ENCODE measurements at places on chromosomes 7 and 10.
A peak's percentile ranks its signal among the peaks of the same experiment; 100 is the strongest.

DNA sequence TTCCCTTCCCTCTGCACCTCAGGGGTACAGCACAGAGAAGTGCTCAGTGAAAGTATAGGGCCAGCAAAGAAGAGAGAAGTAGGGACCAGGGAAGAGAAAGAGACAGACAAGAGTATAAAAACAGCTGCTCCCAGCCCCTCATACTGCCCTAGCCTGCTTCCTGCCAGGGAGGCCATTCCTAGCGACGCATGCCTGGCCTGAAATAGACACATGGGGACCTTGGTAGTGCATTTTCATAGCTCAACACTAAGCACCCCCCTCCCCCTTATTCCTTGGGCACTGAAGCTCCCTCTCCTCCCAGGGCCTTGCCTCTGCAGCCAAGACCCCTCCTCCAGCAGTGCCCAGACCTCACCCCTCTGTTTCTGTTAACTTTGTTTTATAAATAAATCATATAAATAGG is 64.7 kb downstream of the ZMIZ1 start:
- peaks cover 92% of the 10 kb centered on the region for H3K4me1 ChIP-seq
- peak overlapping the region; percentile 30 for H3K27ac ChIP-seq
- H3K4me3 ChIP-seq = no peak overlapping the region
- no peak for DNase-seq
- no peaks in the 10 kb centered on the region for H3K27me3 ChIP-seq

- no peaks in the 10 kb centered on the region for H3K27me3 ChIP-seq
- no peak overlapping the region for H3K4me3 ChIP-seq
- no peak overlapping the region for H3K27ac ChIP-seq
- peaks cover 39% of the 10 kb centered on the region for H3K4me1 ChIP-seq
These were observed 159.6 kb downstream of the PARD3 start for GRCh38 chr10:34655286-34656170.

DNA sequence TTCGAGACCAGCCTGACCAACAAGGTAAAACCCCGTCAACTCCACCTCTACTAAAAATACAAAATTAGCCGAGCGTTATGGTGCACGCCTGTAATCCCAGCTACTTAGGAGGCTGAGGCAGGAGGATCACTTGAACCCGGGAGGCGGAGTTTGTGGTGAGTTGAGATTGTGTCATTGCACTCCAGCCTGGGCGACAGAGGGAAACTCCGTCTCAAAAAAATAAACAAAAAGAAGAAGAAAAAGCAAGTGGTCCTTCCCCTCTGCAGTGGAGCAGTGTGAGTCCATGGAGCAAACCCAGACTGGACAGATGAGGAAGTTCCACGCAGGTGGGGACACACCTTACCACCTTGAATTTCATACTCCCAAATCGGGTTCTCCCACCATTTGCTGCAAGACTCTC is 13.1 kb upstream of the SERPINE1 start:
- DNase-seq = no peak
- peaks cover 8% of the 10 kb centered on the region for H3K4me1 ChIP-seq
- no peaks in the 10 kb centered on the region for H3K27me3 ChIP-seq
- H3K27ac ChIP-seq = peak overlapping the region; percentile 6
- no peak overlapping the region for H3K4me3 ChIP-seq

DNA sequence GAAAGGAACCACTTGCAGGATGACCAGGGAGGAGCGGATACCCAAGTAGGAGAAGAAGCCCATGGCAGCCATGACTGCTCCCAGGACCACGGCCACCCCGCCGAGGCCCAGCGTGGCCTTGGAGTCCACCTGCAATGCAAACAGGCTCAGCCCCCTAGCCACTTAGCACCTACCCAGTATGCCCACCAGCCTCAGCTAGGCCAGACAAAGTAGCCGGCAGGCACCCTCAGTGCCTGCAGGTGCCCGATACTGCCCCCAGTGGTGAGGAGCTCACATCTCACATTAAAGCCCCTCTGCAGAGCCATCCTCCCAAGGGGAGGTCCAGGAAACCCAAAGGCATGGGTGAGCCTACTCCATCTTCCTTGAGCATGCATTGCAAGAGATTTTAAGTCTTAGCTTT is 6.6 kb downstream of the NPC1L1 start:
- no peaks in the 10 kb centered on the region for H3K36me3 ChIP-seq
- no peak overlapping the region for H3K27ac ChIP-seq
- H3K27me3 ChIP-seq = no peaks in the 10 kb centered on the region
- no peak overlapping the region for H3K4me3 ChIP-seq

DNA sequence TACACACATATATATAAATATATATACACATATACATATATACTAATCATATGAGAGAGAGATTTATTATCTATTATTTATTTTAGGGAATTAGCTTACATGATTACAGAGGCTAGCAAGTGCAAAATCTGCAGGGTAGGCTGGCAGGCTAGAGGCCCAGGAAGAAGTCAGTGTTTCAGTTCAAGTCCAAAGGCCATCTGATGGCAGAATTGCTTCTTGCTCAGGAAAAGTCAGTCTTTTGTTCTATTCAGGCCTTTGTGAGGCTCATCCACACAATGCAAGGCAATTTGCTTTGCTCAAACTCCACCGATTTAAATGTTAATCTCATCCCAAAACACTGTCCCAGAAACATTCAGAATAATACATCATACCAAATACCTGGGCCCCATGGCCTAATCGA is 2.6 kb upstream of the C10orf120 start:
- no peaks in the 10 kb centered on the region for H3K36me3 ChIP-seq
- no peak overlapping the region for H3K4me3 ChIP-seq
- no peaks in the 10 kb centered on the region for H3K4me1 ChIP-seq
- no peak overlapping the region for H3K27ac ChIP-seq
- H3K27me3 ChIP-seq = no peaks in the 10 kb centered on the region

GRCh38 chr10:6069081-6069931 is 7.1 kb upstream of the IL2RA start:
- H3K27ac ChIP-seq = no peak overlapping the region
- no peak for DNase-seq
- H3K4me1 ChIP-seq = no peaks in the 10 kb centered on the region
- no peak overlapping the region for H3K4me3 ChIP-seq

- no peaks in the 10 kb centered on the region for H3K36me3 ChIP-seq
- no peaks in the 10 kb centered on the region for H3K27me3 ChIP-seq
- H3K27ac ChIP-seq = no peak overlapping the region
- no peak overlapping the region for H3K4me3 ChIP-seq
- DNase-seq = no peak
These were observed 59.3 kb downstream of the BMPER start for GRCh38 chr7:33964417-33965182.

DNA sequence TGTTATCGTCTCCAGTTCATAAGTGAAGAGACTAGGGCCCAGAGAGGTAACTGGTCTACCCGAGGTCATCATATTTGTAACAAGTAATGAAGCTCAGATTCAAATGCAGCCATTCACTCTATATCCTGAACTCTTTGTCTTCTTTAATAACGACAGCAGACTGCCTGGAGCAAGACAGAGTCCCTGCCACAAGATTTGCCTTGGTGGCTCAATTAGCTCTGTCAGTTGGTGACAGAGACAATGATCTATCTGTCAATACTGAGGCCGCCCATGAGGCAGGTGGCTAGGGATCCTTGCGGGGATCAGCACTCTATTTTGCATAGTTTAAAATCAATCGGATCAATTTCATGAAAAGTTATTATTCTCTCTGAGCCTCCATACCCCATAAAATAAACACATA is 43.9 kb downstream of the SH3PXD2A start:
- no peak for DNase-seq
- no peaks in the 10 kb centered on the region for H3K36me3 ChIP-seq
- no peaks in the 10 kb centered on the region for H3K27me3 ChIP-seq
- H3K27ac ChIP-seq = no peak overlapping the region

DNA sequence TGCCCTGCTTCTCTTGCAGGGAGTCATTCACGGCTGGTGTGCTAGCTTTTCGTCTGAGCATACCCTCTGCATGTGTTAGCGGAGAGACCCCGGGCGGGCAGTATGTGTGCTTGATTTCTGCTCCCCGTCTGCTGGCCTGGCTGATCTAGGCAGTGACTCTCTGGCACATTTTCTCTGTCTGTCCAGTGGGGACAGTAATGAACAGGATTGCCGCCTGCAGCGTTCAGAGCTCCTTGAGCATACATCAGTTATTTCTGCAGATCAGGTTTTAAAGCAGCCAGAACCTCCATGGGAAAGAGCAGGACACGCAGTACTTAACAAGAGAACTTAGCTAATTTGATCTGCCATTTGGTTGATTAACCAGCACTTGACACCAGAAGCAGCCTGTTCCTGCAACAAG is 242.5 kb downstream of the CELF2 start:
- H3K36me3 ChIP-seq = no peaks in the 10 kb centered on the region
- DNase-seq = no peak

GRCh38 chr7:39525926-39526325 is 40.3 kb upstream of the YAE1 start:
- H3K4me3 ChIP-seq = no peak overlapping the region
- no peaks in the 10 kb centered on the region for H3K36me3 ChIP-seq
- DNase-seq = no peak
- no peaks in the 10 kb centered on the region for H3K4me1 ChIP-seq
- H3K27me3 ChIP-seq = no peaks in the 10 kb centered on the region

GRCh38 chr10:113017376-113017775 is 67.3 kb downstream of the TCF7L2 start:
- H3K4me3 ChIP-seq = no peak overlapping the region
- no peaks in the 10 kb centered on the region for H3K36me3 ChIP-seq
- no peaks in the 10 kb centered on the region for H3K27me3 ChIP-seq
- peaks cover 73% of the 10 kb centered on the region for H3K4me1 ChIP-seq

Measured in vagina (tissue), 2 donors.